Liver (tissue), 10 donors: ENCODE measurements at places on chromosomes 5 and 9. TPM values are rescaled to one million over a fixed set of nuclear protein-coding genes. Genes with fewer than 3 reads are reported as not detected.

The ALDH1A1 gene
- total RNA-seq = 208 TPM

The SLC1A1 gene
- 86.0 TPM for total RNA-seq

The TRPM3 gene
- 0.89 TPM for total RNA-seq

- no peak for DNase-seq
- H3K4me1 ChIP-seq = no peaks in the 10 kb centered on the region
- H3K27me3 ChIP-seq = no peaks in the 10 kb centered on the region
- H3K36me3 ChIP-seq = no peaks in the 10 kb centered on the region
- H3K27ac ChIP-seq = no peak overlapping the region
Measured at GRCh38 chr9:6302417-6302816, 25.8 kb upstream of the TPD52L3 start.

DNA sequence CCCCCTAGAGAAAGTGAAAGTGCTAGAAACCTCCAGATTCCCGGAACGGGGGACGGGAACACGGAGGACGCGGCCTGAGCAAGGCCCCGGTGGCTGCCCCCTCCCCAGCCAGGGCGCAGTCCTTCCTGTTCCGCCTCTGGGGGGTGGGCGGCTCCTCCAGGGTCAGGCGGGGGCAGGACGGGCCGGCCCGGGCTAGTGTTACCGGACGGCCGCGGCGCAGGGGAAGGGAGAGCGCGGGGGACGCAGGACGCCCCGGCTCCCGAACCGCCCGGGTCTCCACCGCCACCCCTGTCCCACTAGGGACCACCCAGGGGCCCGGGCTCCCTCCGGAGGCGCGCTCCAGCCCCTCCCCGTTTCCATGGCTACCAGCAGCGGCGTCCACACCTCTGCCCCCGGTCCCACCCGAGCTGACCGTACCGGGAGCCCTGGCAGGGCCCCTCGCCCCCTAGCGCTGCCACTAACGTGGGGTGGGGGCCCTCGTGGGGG, 579 bp downstream of the SLC12A7 start:
- peak overlapping the region; percentile 88 for H3K4me3 ChIP-seq
- H3K27ac ChIP-seq = peak overlapping the region; percentile 96
- peak; percentile 55 for DNase-seq
- H3K36me3 ChIP-seq = no peaks in the 10 kb centered on the region
- H3K4me1 ChIP-seq = peaks cover 46% of the 10 kb centered on the region
